ENCODE measurements at places on chromosomes 1 and 21. TPM values are rescaled to one million over a fixed set of nuclear protein-coding genes. Genes with fewer than 3 reads are reported as not detected.

Gene CDK18
- total RNA-seq: 3.7 TPM

GRCh38 chr1:83839566-83840173 lies 159.3 kb downstream of the TTLL7 start:
- DNase-seq: no peak

Gene GJA9
- total RNA-seq: not detected

Gene SLFNL1
- total RNA-seq: 1.4 TPM

Gene CFHR2
- total RNA-seq: not detected

- DNase-seq: no peak
Observed at GRCh38 chr1:17631410-17631809, 91.9 kb downstream of the ARHGEF10L start.

- peak; percentile 17 for DNase-seq
Observed at GRCh38 chr1:104467590-104467989, 717.9 kb downstream of the AMY1C start.

Gene ARHGAP30
- 146 TPM for total RNA-seq

GRCh38 chr1:113074237-113074636 lies 1.2 kb downstream of the LRIG2 start:
- DNase-seq: peak; percentile 45

Gene RHOU
- 0.12 TPM for total RNA-seq

DNA sequence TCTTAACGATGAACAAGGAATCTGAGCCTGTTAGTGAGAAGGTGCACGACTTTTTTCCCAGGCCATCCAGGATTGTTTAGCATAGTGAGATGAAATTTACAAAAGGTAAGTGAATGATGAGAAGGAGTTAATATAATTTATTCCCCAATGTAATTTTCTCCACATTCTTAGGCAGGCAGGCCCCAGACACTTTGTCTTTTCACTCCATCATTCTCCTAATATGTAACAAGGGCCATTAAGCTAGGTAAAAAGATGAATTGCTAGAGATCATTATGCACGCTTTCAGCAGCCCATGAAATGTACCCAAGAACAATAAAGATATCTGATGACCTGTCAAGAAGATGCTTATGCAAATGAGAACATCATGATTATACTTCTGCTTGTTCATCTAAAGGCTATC lies 24.1 kb downstream of the NIBAN1 start:
- DNase-seq: no peak

DNA sequence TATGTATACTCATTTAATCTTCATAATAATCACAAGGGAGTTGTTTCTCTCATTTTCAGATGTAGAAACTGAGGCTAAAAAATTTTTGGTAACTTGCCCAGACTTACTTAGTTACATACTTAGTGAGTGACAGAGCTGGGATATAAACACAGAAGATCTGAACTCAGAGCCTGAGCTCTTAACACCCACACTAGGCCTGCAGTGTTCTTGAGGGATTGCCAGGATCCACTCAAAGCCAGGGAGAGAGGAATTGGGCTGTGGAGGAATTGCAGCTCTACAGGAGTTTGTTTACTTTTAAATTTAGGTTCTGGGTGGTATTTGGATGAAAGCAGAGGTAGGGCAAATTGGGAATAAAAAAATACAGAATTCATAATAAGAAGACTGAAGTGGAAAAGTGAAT lies 515.1 kb upstream of the PLXNA2 start:
- DNase-seq: no peak

GRCh38 chr1:161226759-161227158 lies 899 bp downstream of the TOMM40L start:
- DNase-seq: no peak

Gene MTARC2
- 22.6 TPM for total RNA-seq

- no peak for DNase-seq
Observed at GRCh38 chr1:207911856-207912760, 1.2 kb upstream of the CD34 start.

DNA sequence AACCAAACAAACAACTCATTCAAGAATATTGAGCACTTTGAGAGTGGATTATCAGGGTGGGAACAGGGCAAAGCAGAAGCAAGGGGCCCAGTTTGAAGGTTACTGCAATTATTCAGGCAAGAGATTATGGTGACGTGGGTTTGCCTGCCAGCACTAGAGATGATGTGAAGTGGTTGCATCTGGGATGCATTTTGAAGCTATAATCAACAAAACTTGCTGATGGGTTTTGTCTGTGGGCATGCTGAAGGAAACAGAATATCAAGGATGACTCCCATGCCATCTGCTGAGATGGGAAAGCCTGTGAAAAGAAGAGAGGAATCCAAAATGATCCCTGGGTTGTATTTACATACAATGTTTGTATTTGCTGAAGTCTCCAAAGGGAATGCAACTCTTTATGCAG lies 224.3 kb upstream of the GREM2 start:
- DNase-seq: no peak

DNA sequence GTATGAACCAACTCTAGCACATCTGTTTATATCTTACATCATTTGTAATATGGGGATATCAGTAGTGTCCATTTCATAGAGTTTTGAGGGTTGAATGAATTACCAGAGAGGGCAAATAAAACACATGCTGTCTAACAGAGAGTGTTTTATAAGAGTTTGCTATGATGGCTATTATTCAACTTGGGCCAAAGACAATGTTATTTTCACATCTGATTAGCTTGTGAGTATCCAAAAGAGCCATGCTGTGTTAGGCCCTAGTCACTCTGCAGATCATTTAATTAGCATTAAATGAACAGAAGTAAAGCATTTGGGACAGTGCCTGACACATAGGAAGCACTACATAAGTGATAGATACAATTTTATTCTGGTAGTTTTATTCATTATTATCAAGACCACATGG lies 4.2 kb upstream of the RNF11 start:
- DNase-seq: no peak

GRCh38 chr1:29716306-29716705 lies 480.0 kb downstream of the PTPRU start:
- DNase-seq: no peak

DNA sequence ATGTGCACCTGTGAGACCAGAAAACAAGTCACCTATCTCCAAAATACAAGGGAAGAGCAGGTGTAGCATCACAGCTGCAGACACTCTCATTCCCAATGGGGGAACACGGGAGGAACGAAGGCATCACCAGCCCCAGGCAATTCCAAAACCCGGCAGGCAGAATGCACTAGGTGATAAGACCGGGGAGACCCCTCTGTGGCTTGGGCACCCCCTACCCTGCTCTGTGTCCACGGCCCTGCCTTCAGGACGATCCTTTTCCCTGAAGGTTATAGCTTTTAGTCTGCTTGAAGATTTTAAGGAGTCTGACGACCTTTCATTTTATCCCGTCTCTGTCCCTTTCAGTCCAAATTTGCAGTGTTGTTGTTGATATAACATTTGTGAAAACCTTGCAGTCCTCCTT lies 19.2 kb downstream of the TRPM2 start:
- no peak for DNase-seq

- no peak for DNase-seq
Observed at GRCh38 chr21:26617176-26617575, 44.1 kb upstream of the CYYR1 start.

Gene RAB3GAP2
- 70.5 TPM for total RNA-seq

DNA sequence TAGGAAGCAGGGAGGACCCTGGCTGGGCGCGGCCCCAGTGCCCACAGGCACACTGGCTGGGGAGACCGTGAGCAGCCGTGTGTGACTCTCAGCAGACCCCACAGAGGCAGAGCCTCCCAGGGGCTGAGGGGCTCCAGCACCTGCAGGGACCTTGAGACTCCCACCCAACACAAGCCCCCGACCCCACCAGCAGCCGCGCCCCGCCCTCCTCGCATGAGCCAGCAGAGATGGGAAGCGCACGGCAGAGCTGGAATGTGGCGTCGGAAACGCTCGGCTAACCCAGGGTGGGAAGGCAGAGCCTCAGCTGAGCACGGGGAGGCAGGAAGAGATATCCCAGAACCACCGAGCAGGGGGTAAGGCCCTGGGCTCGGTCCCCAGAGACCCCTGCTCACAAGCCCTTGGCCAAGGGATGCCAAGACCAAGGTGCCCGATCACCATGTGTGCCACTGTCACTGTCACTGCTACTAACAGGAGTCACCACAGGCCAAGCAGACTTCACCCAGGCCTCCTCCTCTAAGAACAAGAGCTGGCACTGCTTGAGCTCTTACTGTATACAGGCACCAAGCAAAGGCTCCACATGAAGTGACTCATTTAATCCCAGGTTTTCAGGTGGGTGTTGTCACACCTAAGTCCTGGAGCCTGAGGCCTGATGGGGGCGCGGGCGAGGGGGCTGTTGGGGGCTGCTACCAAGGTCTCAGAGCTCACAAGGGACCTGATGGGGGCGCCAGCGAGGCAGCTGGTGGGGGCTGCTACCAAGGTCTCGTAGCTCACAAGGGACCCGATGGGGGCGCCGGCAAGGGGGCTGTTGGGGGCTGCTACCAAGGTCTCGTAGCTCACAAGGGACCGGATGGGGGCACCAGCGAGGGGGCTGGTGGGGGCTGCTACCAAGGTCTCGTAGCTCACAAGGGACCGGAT lies 20.1 kb downstream of the MEGF6 start:
- no peak for DNase-seq
